ENCODE measurements at places on chromosomes 1 and 21.

- DNase-seq, result no peak
Observed at GRCh38 chr1:30872033-30872947, 36.3 kb downstream of the SDC3 start.

DNA sequence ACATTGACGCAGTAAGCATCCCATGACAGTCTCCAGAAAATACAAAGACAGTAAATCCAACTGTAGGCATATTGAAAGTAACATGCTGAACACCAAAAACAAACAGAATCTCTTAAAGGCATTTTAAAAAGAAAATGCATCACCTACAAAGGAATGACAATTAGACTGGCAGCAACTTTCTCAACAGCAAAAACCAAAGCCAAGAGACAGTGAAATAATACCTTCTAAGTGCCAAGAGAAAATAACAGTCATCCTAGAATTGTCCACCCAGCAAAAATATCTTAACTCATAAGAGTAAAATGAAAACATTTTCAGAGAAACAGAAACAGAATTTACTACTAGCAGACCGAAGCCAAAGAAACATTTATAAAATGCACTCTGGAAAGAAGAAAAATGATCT, 20.0 kb downstream of the CCDC185 start:
- DNase-seq, result no peak

- no peak for DNase-seq
Observed at GRCh38 chr1:37509181-37509580, 5.4 kb downstream of the MEAF6 start.

DNA sequence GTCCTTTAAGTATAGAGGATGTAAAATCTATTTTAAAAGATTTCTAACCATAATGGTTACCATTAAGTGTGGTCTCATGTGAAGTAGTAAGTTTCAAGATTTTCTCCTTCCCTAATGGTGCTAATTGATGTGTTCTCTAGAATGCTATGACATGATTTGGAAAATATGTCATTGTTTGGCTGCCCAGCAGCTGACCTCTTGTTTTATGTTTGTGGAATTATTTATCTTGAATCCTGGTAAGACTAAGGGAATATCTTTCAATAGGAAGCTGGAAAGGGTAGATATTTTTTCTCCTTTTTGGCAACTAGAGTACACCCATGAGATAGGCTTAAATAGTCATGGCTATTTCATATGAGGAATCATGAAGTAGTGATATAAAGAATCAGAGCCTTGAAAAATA, 139.8 kb upstream of the CHODL start:
- DNase-seq, result no peak

GRCh38 chr1:82836973-82837680, 1036.4 kb downstream of the ADGRL2 start:
- DNase-seq, result no peak

GRCh38 chr1:14263671-14264070, 334.8 kb upstream of the KAZN start:
- no peak for DNase-seq

DNA sequence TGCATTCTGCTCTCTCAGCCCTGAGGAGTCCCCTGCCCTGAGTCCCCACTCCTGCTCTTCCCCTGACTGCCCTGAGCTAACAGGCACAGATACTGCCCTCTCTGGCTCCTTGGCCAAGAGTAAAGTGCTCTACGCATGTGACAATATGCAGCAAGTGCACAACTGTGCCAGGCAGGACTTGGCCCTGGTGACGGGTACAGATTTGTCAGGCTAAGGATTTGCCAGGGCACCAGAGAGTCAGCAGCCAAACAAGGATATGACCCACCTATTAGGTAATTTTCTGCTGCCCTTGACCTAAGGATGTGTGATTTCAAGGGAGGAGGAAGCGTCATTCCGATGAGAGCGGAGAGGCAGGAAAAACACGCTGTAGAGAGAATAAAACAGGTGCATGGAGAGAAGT, 339.0 kb downstream of the PTPRU start:
- peak; percentile 11 for DNase-seq

DNA sequence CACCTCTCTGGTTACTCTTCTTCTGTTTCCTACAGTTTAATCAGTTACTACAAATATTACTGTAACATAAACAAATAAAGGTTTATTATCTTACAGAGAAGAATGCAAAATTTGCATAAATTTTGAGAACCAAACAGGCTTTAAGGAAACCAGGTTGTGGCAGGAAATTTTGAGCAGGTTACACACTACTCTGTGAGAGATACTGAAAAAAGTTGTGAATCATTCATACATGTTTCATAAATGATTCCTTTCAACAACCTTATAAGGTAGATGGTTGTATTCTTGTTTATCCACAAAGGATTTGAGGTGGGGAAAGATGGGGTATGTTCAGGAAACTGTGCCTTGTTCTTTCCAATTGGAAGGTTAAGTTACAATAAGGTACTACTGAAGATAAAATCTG, 58.6 kb downstream of the MAST2 start:
- DNase-seq, result no peak

Data from mucosa of gallbladder (tissue), 1 donor.